HEK293T (cell line): ENCODE measurements at places on chromosomes 5 and 9.

- no peak for DNase-seq
Measured at GRCh38 chr9:108394726-108395125, 461.1 kb downstream of the ACTL7B start.

- no peak for DNase-seq
Measured at GRCh38 chr9:7827056-7827455, 27.5 kb upstream of the DMAC1 start.

- no peak for DNase-seq
Measured at GRCh38 chr9:1332156-1332555, 282.0 kb downstream of the DMRT2 start.

GRCh38 chr5:10317825-10318682 is 10.4 kb upstream of the CMBL start:
- no peak for DNase-seq

DNA sequence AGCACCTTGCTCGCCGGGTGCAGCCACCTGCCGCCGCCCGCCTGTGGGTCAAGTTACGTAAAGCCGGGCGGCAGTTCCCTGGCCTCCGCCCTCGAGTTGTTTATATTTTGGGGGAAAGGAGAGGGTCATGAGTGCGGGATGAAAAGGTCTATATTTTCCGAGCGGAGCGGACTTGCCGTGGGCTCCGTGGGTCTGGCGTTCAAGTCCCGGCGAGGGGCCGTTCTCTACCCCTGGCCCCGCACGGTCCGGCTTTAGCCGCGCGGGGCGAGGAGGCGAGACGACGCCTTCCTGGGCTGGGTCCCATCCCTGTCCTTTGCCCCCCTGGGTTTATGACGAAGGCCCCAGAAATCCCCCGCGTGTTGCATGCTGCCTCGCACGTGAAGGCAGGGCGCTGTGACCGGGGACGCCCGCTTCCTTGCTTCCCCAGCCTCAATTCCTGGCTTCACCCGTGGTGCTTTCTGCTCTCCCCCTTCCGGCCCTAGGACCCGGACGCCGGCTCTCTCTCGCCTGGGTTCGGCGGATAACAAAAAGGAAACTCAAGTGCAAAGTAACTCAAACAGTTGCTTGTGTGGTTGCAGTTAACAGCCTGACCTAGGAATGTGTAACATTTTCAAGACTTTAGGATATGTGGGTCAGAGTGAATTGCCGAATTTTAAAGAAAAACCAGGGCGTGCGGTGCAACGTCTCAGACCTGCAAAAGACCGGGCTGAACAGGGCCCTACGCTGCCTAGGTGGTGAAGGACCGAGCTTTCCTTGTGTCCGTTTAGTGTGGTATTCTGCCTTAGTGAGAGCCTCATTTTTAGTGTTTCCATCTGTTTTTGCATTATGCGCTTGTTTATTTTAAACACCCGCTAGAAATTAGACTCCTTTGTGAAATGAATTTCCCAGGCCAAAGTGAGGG is 810 bp downstream of the VPS13A start:
- peak; percentile 33 for DNase-seq

GRCh38 chr9:16039218-16039987 is 486.6 kb downstream of the CCDC171 start:
- peak; percentile 14 for DNase-seq

GRCh38 chr5:172902497-172903472 is 56.4 kb upstream of the RPL26L1 start:
- DNase-seq, result peak; percentile 72

DNA sequence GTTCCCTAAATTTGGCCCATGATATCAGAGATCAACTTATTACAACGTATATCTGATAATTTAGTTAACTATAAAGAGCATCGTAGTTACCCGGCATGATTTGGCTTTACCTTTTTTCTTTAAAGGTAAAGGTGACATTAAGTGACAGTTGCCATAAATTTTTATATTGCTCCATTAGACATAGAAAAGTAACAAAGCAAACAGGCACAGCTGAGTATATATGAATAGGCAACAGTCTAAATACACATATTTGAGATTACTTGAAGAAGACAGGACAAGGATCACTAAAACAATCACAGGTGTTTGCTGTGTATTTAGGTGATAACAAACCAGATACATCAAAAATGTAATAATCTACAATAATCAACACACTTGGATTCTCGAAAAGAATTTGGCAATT is 34.8 kb downstream of the RFX3 start:
- no peak for DNase-seq

- DNase-seq, result no peak
Measured at GRCh38 chr9:110671849-110672248, 3.3 kb downstream of the MUSK start.
